A549 treated with RU486 at 1 μM for 4 hours (cell line): ENCODE measurements at places on chromosomes 5 and 9. TPM values are rescaled to one million over a fixed set of nuclear protein-coding genes. Genes with fewer than 3 reads are reported as not detected.

Gene ELOVL7
- 6.6 to 13.7 TPM (median 12.4 TPM) in 5 replicates for total RNA-seq

Gene NR2F1-AS1
- total RNA-seq, result 3.6 to 6.3 TPM (median 4.0 TPM) in 5 replicates

Gene BARX1
- total RNA-seq, result 7.9 to 14.2 TPM (median 11.1 TPM) in 5 replicates

Gene GFI1B
- total RNA-seq, result not detected in 5 replicates

Gene FLT4
- total RNA-seq, result 1.7 to 3.4 TPM (median 2.5 TPM) in 5 replicates

Gene GPR151
- not detected in 5 replicates for total RNA-seq

Gene GADD45G
- 0.15 to 0.50 TPM (median 0.25 TPM) in 5 replicates for total RNA-seq

Gene IL9
- total RNA-seq, result not detected in 5 replicates

Gene MARVELD2
- total RNA-seq, result 2.5 to 2.9 TPM (median 2.6 TPM) in 5 replicates

Gene SETD9
- 4.8 to 7.2 TPM (median 5.7 TPM) in 5 replicates for total RNA-seq
